ENCODE measurements at places on chromosomes 13 and 19.

DNA sequence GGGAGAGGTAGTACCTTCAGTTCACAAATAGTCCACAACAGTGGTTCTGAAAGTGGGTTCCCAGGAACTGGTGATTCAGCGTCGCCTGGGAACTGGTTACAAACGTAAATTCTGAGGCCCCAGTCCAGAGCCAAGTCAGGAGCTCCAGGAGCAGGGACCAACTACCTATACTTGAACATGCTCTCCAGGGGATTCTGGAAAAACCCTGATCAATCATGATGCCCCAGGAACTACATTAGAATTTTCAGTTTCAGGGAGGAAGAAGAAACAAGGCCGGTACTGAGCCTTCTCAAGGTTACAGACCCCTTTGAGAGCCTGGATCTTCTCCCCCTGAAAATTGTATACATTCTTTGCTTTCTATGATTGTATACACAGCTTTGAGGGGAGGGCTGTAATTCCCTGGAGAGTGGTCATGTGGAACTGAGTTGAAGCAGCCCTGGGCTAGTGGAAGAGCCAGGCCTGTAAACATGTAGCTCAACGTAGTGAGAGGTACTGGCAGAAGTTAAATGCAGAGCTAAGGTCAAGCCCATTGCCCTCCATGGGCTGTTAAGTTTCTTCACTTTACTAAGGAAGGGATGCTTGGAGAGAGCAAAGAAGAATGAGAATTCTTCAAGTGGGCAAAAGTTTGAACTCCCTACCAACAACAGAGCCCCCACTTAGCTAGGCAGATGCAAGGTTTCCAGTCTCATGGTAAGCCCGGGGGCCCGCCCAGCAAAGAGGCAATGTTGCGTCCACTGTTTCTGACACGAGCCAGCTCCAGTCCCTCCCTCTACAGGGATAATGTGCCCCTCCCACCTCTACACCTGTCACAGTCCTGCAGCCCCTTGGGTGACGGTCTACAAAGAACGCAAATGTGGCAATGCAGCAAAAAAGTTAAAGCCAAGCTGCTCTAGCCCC is 17.0 kb downstream of the DOCK9 start:
- DNase-seq = no peak

DNA sequence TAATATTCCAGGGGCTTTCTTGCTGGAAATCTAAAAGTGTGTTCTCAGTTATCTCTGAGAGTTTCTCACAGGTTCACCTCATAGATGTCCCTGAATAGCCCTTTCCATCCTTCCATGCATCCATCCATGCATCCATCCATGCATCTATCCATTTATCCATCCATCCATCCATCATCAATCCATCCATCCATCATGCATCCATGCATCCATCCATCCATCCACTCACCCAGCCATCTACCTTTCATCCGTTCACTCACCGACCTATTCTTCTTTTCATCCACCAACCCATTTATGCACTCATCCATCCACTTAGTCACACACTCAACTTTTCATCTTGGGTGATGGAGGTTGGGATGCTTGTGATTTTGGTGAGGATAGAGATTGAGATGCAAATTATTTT is 7.4 kb upstream of the ADGRE3 start:
- no peak for DNase-seq

DNA sequence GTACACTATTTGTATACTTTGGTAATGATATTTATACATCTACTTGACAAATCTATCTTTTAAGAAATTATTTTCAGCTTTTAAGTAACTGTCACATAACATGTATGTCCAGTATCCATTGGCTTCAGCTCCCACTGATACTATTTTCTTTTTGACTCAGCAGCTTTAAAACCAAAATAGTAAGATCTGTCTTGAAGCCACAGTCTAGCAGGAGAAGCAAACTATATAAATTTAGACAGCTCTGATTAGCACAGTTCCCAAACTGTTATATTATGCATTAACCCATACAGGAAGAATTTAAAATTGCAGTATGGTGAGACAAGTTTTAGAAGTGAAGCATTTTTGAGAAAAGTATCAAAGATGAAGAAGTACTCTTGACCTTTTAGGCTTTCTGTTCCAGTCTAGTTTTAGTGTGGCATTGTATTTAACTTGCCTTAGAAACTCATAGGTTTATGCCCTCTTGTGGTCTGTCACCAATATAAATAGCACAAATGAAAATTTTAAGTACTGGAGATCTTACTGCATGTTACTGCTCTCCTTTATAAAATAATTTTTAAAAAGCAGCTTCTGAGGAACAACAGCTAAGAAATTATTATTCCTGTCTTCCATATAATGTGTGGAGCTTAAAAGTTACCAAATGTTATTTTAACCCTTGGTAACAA is 24.7 kb downstream of the URI1 start:
- no peak for DNase-seq

DNA sequence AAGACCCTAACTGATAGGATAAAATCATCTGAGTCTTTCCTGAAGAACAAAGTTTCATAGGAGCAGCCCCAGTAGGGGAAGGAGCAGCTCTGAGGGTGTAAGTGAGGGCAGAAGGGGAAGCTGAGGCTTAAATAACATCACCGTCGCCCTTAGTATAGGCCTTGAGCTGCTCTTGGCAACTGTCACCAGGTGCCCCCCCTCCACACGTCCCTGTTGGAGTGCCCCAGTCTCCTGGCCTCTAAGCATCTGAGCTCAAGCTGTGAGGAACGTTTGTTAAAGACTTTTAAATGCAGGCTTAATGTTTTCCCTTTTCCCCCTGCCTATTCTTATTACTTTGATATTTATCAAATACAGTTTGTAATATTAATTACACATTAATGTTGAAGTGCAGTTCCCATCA is 170.6 kb downstream of the ZIC5 start:
- no peak for DNase-seq

DNA sequence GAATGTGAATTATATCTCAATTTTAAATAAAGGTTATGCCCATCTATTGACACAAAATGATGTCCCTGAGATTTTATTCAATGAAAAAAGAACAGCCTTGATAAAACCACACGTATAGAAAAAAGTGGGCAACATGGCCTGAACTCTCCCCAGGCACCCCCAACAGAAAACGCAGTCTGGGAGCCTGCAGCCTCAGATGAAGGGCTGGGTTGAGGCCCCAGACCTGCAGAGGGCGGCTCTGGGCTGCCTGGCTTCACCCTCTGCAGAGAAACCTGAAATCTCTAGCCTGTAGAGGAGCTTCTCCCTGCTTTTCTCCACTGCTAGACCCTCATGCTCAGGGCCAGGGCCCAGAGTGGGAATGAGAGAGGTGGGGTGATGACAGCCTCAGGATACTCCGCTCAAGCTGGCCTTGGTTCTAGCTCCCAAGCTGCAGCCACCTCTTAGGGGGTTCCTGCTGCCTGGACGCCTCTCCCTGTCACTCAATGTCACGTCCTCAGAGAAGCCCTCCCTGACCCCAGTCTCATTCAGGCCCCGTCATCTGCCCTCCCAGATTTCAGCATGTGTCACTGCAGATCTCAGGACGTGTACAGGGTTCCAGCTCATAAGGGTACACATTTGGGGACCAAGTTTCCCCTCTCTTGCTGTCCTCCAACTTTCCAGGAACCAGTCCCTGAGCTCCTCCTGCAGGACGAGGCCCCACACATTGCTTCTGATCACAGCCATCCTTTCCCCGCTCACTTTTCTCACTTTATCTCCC is 1.8 kb downstream of the MBD3 start:
- DNase-seq = no peak

DNA sequence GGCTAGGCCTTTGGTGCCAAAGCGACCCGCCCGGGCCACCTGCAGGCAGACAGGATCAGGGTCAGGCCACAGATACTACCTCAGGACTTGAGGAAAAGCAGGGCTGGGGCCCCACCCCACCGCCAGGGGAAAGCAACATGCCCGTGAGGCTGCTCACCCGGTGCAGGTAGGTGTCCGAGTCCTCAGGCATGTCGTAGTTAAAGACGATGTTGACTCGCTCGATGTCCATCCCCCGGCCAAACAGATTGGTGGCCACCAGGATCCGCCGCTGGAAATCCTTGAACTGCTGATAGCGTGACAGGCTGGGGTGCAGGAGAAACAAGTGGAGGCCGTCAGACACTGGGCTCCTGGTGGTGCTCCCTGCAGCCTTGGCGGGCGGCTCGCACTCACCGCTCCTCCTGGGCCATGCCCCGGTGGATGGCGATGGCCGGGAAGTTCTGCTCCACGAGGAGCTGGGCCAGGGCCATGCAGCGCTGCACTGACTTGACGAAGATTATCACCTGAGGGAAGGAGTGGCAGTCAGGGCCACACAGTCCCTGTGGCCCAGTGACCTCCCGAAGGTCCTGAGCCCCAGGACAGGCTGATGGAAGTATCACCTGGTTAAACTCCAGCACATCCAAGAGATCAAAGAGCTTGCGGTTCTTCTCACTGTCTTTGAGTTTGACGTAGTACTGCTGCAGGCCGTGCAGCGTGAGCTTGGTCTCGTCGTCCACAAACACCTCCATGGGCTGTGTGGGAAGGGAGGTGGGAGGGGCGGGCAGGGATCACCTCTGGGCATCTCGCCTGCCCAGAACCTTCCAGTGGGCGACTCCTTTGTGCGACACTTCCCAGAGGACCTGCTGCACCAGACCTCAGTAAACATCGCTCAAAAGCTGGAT is 9.8 kb downstream of the DDX39A start:
- DNase-seq = no peak

- DNase-seq = no peak
Measured at GRCh38 chr19:54002495-54003315, 11.3 kb downstream of the CACNG6 start.

DNA sequence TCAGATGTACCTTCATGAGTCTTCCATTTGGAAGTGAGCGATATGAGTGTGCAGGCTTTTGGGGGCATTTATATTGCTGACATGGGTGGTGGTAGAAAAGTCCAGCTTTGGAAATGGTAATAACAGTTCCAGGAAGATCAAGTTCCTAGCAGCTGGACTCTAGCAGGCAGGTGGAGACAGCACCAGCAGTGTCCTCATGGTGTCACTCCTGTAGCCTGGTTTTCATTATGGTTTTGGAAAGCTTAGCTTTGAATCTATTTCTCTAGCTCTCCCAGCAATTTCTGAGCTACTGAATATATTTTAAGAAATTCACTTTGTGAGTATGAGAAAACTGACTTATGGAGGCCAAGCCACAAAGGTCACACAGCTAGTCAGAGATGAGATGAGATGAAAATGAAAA is 523.2 kb upstream of the HTR2A start:
- no peak for DNase-seq

DNA sequence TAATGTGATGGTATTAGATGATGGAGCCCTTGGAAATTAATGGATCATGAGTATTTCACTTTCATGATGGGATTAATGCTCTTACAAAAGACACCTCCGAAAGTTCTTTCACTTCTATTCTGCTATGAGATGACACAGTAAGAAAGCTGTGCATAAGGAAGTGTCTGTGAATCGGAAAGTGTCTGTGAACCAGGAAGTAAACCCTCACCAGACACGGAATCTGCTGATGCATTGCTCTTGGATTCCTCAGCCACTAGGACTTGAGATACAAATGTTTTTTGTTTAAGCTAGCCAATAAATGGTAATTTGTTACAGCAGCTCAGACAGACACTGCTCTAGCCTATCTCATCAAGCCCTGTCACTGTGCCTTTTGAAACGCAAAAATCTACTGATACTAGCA is 440.4 kb upstream of the PRR20A start:
- no peak for DNase-seq

- DNase-seq = no peak
Measured at GRCh38 chr13:73390100-73390499, 331.3 kb downstream of the KLF5 start.

DNA sequence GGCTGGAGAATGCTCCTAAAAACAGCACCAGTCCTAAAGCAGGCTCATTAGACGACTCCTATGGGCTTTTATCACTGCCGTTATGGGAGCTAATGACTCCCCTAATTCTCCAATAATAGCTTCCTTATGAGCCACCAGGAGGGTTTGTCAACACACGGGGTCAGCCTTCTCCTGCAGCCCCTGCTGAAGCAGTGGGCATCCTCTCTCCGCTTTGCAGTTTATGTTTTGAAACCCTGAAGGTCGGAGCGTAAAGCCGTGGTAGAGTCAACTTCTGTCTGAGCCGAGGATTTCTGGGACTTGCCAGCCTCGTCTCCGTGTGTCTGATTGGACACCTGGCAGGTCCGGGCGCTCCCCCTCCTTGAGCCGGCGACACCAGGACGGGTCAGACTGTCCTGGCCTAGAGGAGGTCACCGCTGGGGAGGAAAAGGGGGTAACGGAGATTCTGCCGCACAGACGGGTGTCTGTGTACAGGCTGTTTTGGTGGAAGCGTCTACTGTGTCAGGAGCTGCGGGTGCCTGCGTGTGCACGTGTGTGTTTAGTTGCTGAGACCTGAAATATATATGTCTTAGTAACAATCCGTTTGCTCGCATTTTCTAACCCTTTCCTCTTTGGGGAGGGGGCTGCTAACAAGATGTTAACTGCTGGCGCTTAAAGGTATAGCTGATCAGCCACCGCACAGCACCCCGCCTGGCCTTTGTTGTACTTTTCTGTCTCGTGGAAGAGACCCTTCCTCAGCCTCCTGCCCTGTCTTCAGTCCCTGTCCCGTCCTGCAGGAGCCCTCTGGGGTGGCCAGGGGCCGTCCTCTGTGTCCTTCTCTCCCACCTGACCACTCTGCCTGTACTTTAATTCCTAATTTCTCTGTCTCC is 1.9 kb downstream of the KDM4B start:
- no peak for DNase-seq

DNA sequence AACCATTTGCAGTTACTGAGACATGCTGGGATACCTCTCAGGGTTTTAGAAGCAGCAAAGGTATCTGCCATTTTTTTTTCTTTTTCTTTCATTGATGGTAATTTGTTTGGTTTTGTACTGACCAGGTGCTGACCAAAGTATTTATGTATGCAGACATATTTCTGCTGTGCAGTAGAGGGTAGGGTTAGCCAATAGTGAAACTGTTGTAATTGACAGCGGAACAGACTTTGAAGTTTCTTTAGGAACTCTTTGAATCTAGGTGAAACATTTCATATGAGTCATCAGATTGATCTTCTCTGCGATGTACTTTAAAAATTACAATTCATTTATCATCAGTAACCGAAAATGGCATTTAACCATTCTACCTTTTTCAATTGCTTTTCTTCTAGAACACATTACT is 63.0 kb downstream of the ITGBL1 start:
- no peak for DNase-seq
